ENCODE measurements at places on chromosomes 5 and 9.

DNA sequence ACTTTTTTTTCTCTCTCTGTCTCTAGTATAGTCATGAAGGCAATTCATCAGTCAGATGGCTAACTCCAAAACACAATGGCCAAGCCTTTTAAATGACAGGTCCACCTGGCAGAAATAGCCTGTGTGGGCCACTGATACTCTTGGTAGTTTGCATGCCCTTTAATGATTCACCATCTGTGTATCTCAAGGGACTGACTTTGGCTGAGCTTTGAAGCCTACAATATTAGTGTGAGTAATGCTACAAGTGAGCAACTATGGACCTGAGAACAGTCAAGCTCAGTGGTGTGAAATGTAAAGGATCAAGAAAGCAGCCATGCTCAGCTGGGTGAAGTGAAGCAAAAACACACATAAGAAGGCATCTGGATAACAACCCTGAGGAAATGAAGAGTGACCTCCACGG is 506.9 kb downstream of the TLE1 start:
- DNase-seq: no peak

DNA sequence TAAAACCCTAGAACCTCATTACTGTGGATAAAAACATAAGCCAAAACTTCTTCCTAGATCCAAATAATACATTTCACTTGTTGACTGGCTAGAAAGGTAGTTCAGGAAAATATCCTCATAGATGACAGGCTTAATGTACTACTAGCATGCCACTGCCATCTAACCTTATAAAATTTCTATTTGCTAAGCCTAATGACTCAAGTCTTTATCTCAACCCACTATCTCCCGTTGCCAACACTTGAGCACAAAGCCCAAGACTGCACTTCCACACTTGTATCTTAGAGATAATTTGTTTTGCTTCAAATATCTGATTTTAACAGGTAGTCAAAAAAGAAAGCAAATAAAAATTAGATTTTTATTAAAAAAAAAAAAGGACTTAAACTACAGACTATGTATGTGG is 42.7 kb downstream of the FBXL17 start:
- DNase-seq: no peak

DNA sequence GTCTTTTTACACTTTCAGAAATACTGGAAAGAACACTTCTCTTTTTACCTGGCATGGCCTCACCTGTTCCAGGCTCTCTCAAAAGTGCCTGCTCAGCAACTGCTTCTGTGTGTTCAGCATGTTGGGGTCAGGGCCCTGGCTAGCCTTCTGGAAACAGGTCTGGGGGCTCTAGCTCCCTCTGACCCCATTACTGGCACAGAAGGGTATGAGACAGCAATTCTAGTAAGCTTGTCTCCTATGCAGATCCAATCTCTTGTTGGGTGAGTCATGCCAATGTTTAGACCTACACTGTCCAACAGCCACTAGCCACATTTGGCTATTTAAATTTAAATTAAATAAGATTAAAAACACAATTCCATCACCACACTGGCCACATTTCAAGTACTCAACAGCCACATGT is 80.8 kb downstream of the MAPKAP1 start:
- no peak for DNase-seq

DNA sequence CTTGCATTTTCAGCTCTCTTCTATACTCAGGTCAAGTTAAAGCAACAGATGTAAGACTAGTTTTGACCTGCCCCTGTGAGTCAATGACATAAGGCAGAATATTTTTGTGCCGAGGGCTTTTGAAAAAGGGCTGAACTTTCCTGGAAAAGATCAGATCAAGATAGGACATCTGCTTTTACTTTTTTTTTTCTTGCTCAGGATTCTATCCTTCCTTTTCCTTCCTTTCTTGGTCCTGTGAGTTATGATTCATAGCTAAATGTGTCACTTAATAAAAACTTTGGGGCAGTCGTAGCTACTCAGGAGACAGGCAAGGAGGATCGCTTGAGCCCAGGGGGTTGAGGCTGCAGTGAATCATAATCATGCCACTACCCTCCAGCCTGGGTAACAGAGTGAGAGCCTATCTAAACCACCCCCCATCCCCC is 84.3 kb upstream of the BRINP1 start:
- DNase-seq: no peak

GRCh38 chr5:110651507-110651906 is 75.0 kb downstream of the TMEM232 start:
- no peak for DNase-seq

- no peak for DNase-seq
Observed at GRCh38 chr5:33257807-33258429, 182.8 kb upstream of the TARS1 start.

DNA sequence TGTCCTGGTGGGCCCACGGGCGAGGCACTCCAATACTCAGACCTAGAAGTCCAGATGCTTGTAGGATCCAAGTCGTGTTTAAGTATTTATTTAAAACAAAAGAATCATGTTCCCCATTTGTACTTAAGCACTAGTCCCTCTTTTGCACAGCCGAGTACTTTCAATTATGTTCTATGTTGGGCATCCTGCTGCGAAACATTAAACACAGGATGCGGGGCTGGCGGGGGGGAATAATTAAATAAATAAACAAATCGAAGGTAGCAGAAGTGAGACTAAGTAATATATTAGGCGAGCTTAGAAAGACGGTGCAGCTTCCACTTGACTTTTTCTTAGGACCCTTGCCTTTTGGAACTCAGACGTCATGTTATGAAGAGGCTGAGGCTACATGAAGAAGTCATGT is 1129.2 kb upstream of the ACO1 start:
- DNase-seq: no peak

DNA sequence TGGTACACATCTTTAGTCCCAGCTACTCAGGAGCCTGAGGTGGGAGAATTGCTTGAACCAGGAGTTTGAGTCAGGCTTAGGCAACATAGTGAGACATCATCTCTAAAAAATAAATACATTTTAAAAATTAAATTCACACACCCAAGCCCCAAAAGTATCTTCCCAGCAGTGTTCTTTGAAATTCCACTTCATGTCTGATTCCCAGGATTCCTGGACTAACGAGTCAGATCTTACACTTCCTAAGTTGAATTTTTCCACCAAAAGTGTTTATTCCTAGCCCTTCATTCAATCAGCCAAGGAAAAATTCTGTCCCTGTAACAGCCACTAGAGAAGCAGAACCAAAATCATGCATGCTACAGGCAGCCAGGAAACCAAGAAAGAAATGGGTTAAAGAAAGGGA is 970.9 kb downstream of the EFNA5 start:
- DNase-seq: no peak

- DNase-seq: no peak
Observed at GRCh38 chr9:25415718-25416117, 262.5 kb downstream of the TUSC1 start.

GRCh38 chr9:107337676-107338590 is 54.9 kb downstream of the RAD23B start:
- no peak for DNase-seq

DNA sequence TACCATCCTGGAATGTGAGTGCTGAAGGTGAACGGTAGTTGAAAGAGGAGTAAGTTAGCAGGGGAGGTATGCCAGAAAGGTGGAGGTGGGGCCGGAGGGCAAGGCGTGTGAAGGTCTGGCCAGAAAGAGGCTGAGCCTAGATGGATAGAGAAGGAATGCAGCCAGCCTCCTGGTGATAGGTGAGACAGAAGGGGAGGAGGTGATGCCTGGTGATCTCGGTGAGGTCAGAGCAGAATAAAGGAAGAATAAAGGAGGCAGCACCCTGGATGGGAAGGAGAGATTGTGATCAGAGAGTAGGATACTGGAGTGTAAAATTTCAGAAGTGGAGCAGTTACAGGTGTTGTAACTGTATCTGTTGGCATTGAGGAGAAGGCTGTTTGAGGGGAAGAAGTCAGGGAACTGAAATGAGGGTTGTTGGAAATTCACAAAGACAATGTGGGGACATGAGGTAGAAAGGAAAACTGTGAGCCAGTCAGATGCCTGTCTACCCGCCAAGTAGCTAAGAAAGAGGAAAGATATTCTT is 2.0 kb downstream of the GNG10 start:
- no peak for DNase-seq

DNA sequence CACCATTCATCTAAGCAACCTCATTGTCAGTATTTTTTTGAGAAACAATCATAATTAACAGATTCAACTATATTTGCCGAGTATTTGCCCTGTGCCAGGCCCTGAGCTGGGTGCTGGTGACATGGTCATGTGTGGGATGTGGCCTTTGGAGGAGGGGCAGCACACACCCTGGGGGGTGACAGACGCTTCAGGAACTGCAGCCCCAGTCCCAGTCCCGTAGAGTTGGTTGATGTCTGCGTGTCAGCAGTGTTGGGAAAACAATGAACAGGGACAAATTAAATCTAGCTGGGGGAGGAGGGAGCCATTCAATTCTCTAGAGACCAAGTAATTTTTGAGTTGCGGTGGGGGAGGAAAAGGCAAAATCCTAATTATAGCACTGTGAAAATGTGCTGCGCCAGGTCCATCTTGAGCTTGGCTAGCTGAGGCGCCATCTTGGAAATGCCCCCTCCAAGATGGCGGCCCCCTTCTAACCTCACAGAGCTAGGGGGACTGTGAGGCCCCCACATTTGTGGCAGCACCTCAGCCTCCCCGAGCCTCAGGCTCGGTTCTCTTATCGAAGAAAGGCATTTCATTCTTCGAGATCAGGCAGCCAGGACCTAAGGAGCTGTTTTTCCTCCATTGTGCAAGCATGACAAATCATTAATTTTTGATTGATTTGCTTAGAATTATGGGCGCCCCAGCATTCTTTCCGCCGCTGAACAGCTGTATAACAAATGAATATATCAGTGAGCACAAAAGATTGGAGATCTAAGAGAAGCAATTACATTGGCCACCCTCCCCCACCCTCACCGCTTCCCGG is 87.8 kb downstream of the ZNF618 start:
- DNase-seq: no peak

DNA sequence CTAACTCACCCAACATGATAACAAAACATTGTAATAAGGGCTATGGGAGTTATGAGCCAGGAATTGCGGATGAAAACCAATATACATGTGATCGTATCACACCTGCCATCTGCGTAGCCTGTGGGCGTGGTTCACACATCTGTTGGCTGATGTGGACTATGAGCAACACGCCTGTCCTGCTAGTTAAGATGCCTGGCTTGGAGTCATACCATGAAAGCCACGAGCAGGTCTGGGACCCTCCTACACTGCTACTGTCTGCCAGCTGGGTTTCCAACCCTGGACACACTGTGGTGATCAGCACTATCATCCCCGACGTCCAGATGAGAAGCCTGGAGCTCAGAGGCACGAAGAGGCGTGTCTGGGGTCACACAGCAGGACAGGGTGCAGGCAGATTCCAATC is 40.2 kb downstream of the STK10 start:
- DNase-seq: no peak

DNA sequence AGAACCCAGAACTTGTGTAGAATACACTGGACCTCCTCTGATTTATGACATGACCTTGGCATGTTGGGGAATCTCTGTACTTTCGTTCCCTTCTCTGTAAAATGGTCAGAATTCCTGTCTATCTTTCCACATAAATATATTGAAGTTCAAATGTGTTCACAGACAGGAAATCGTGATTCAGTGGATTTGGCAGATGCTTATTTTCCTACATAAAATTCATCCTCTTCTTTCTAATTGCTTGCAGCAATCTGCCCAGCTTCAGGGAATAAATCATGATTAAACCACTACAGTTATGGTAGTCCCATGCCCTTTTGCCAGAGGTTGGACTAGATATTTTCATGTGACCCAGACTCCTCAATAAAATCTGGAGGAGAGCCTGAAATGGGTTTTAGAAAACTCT is 52.1 kb upstream of the ARL15 start:
- DNase-seq: no peak

GRCh38 chr5:61257421-61257820 is 74.6 kb upstream of the ZSWIM6 start:
- no peak for DNase-seq

DNA sequence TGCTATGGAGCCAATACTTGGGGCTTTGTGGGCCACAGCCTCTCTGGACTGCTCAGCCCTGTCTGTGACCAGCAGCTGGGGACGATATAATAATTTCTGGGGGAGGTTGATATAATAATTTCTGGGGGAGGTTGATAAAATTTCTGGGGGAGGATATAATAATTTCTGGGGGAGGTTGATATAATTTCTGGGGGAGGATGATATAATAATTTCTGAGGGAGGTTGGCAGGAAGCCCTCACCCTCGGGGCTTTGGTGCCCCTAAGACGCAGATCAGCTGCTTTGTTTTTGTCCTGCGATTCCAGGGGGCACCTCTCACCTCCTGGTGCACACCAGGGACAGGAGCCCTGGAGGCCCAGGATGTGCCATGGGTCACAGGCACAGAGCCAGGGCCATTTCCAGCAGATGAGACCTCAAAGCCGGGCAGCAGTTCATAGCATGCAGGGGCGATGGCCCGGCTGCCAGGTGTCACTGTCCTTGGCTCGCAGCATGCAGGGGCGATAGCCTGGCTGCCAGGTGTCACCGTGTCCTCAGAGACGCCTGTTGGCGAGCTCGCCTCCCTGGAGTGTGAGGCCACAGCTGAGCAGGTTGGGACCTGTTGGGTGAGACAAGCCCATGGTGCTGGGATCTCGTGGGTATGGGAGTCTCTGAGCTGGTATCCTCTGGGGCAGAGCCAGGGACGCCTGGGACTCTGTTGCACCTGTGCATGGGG is 3.8 kb upstream of the TOR4A start:
- no peak for DNase-seq

- no peak for DNase-seq
Observed at GRCh38 chr9:97768746-97769145, 71.6 kb upstream of the XPA start.

DNA sequence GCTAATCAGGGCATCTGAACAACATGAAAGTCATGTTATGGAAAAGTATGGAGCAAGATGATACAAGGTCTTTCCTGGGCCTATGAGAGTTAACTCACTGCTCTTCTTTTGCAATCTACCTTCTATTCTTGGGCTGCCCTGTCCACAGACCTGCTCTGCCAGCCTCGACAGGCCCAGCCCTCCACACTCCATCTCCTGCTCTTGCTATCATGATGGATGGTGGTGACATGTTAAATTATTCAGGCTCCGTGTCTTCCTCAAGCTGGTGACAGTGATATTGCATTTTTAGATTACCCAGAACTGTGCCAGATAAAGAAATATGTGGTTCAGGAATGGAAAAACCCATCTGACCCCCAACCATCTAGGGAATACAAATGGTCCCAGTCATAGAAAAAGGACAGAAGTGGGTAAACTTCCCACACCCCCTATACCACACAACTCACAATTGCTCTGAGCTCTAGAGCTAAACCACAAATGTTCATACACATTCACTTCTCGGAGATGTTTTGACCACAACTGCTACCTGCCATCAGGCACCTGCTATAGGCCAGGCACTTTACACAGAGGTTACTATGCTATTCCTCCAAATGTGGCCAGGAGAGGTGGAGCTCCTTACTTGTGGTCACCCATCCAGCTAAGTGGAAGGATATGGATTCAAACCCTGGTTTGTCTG is 311.3 kb downstream of the ASTN2 start:
- DNase-seq: no peak

- DNase-seq: no peak
Observed at GRCh38 chr9:2524601-2525000, 97.0 kb upstream of the VLDLR start.

GRCh38 chr5:160534914-160535313 is 113.3 kb downstream of the PTTG1 start:
- no peak for DNase-seq

GRCh38 chr5:96000308-96000707 is 38.7 kb upstream of the ELL2 start:
- DNase-seq: no peak

- no peak for DNase-seq
Observed at GRCh38 chr9:114836769-114837168, 30.9 kb upstream of the TNFSF15 start.
